H1 (cell line): ENCODE measurements at places on chromosomes 3 and 15.

- DNase-seq, result peak; percentile 83
These were observed 163.2 kb downstream of the B3GALNT1 start for GRCh38 chr3:160941885-160942494.

DNA sequence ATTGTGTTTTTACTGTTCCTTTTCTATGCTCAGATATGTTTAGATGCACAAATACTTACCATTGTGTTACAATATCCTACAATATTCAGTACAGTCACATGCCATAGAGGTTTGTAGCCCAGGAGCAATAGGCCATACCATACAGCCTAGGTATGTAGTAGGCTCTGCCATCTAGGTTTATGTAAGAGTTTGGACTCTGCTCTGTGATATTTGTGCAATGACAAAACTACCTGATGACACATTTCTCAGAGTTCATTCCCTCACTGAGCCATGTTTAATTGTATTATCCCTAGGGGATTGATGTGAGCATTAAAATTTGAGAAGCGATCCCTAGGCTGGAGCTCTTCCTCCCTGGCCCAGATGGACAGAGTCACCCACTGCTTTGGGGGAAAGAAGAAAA, 270.0 kb upstream of the PROK2 start:
- no peak for DNase-seq

- no peak for DNase-seq
These were observed 262.7 kb downstream of the CHL1 start for GRCh38 chr3:459311-459670.

DNA sequence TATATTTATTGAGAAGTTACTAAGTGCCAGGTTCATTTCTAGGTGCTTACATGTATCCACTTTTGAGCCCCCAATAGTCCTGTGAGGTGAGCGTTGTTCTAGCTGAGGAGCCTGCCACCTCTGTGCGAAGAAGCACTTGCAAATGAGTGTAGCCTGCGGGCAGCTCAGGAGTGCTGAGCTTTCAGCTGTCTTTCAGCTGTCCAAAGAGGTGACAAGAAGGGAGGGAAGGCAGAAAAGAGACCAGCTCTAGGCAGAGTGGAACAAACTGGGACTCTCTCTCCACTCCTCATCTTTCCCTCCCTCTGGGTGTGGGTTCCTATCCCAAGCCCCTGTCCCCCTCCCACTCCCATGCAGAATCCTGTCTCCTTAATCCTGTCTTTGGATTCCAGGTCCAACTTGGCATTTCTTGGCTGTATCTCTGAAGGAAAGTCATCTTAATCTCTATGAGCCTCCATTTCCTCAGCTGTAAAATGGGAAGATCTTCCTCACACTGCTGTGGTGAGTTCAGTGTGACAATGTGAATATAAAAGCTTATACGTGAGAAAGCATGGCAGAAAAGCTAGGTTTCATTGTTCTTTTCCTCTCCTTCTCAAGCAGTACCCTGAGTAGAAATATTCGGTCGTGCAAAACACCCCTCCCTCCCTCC, 6.7 kb upstream of the SRP14 start:
- no peak for DNase-seq

DNA sequence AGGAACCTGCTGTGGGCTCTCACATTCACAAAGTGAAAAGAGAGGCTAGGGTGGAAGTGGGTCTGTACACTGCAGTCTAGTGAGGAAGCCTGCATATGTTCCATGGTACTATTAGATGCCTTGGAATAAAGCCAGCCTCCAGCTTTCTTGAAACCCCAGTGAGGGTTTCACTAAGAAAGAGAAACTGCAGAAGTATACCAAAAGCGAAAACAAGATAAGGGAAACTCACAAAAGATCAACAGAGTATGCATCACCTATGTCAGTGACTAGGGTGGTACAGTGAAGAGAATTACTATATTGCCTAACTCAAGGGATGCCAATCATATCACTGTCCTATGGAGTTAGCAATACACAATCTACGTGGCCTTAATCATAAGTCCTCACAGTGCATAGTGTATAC, 212.5 kb upstream of the GADL1 start:
- no peak for DNase-seq

GRCh38 chr3:75188962-75189361, 475.2 kb upstream of the FRG2C start:
- no peak for DNase-seq
